ENCODE measurements at places on chromosomes 4 and X.

GRCh38 chr4:141860974-141861373 lies 224.6 kb downstream of the IL15 start:
- no peak for DNase-seq

DNA sequence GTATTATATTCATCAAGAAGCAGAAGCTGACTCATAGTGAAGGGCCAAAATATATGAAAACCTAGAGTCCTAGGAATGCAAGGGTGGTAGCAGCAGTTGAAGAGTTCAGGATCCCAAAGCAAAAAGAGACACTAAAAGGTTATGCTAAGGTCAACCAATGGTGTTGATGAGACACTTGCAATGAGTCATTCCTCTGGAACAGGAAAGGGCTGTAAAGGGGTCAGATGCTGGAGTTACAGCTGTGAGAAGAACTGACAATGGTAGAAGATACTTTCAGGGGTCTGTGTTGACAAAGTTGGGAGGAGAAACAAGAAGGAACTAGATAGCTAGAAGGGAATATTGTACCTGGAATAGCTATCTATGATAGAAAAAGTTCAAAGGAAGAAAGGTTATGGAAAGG lies 47.5 kb downstream of the ZGRF1 start:
- no peak for DNase-seq

DNA sequence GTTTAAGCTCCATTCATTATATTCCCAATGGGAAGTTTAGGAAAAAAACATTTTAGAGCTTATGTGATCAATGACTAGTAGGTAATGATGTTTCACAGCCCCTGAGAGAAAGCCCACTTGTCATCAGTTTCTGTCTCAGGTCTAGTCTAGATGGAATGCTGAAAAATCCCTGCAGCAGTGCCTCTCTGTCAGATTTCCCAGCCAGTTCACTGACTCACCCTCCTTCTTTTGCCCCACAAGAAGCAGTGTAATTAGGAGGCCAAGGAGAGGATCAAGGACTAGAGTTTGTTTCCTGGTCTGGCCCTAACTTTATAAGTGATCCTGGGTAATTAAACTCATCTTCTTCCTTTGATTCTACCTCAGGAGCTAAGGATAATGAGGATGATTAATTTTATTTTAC lies 118.7 kb upstream of the ANXA3 start:
- DNase-seq = no peak

DNA sequence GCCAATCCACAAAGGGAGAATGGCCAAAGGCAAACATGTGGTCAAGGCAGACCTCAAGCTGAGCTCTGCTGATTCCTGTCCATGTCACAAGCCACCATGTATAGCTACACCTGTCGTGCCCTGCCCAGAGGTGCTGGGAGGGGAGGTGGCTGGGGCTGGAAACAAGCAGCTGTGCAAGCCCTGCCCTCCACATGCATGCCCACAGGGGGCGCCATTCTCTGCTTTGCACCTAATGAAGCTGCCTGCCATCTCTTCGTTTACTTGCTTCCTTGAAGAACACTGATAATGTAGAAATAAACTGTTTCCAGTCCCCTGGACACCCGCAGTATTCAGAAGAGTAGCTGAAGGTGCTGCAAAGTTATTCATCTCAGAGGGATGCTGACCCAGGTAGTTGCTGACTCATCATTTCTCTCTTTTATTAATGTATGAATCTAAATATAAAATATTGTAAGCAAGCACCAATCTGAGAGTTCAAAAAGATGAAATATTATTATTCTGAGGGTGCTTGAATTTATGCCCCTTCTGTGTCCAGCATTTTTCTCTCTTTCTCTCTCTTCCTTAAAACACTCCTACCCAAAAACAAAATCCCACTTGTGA lies 278.6 kb downstream of the ADGRA3 start:
- peak; percentile 7 for DNase-seq

DNA sequence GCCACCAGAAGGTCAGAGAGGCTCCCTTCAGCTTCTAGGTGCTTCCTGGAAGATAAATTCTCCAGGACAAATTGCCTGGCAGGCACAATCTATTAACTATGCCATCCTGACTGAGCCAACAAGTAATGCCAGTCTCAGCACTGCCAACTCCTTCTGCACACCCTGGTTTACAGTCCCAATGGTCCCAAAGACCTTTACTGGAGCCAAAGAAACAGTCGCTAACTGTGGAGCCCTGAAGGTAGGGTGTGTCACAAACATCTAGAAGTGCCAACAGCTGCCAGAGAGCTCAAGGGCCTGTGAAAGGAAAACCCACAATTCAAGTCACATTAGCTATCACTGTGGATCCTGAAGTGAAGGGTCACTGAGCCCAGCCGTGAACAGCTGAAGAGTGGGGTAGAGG lies 34.9 kb upstream of the CITED1 start:
- no peak for DNase-seq

GRCh38 chr4:79882806-79883205 lies 190.2 kb downstream of the ANTXR2 start:
- DNase-seq = no peak

DNA sequence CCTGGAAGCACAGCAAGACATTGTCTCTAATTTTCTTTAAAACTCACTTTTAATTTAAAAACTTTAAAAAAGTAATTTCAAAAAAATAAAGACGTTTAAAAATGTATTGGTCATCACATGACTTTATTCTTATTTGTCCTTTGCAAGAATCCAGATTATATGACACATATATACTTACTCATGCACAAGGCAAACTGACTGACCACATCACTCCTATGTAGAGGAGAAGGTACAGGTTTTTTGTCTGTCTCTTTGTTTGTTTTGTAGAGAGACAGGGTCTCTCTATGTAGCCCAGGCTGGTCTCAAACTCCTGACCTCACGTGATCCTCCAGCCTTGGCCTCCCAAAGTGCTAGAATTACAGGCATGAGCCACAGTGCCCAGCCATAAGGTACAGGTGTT lies 28.6 kb downstream of the MAML3 start:
- DNase-seq = no peak

GRCh38 chrX:45751156-45751555 lies 550.5 kb upstream of the DIPK2B start:
- DNase-seq = no peak

- DNase-seq = no peak
Observed at GRCh38 chr4:88297725-88298454, 13.5 kb upstream of the PPM1K start.

DNA sequence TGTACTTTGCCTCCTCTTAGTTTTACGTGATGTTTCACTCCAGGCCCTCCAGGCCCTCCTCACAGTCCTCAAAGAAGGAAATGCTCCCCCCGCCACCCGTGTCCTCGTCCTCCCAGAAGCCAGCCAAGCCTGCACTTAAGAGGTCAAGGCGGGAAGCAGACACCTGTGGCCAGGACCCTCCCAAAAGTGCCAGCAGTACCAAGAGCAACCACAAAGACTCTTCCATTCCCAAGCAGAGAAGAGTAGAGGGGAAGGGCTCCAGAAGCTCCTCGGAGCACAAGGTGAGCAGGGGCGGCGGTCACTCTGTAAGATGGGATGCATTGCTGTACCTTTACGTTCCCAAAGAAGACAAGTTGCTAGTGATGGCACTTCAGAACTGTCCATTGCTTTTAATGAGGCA lies 94.4 kb downstream of the KLHL8 start:
- no peak for DNase-seq

DNA sequence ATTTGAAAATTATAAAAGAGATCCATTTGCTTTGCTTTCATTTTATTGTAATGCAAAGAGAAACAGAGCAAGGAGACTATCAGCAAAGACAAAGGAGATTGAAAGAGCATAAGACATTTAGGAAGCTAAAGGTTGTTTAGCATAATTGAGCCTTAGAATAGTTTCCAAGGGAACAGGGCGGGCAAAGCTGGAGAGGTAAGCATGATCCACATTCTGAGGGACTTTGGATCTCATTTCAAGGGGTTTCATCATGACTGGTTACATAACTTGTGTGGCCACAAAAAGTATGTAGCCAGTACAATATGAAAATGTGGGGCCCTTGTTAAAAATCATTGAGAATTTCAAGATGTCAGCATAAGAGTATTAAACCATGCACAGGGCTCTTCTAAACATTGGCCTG lies 406.5 kb downstream of the RPA4 start:
- DNase-seq = no peak

DNA sequence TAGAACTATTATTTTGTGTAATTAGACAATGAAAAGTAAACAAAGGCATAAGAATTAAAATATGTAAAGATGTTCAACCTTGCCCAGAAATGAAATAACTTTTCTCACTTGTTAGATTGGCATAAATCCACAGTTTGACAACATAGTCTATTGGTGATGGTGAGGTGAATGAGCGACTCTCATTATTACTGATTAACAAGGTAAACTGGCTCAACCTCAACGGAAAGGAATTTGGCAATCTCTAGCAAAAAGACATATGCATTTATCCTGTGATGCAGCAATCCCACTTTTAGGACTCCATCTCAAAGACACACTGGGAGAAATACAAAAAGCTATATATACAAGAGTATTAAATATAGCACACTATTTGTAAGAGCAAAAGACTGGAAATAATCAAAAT lies 22.3 kb downstream of the UBA6 start:
- no peak for DNase-seq

GRCh38 chr4:156931267-156931666 lies 40.3 kb downstream of the PDGFC start:
- no peak for DNase-seq

DNA sequence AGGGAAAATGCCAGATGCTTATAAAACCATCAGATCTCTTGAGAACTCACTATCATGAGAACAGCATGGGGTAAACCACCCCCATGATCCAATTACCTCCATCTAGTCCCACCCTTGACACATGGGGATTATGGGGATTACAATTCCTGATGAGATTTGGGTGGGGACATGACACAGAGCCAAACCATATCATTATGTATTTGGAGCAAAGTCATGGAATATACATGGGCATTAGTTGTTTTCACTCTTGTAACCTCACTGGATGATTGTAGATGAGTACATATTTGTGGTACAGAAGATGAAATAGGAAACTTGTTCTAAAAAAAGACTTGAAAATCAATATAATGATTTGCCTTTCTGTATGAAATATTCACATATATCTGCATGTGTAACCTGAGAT lies 674.5 kb upstream of the BOD1L1 start:
- DNase-seq = no peak

DNA sequence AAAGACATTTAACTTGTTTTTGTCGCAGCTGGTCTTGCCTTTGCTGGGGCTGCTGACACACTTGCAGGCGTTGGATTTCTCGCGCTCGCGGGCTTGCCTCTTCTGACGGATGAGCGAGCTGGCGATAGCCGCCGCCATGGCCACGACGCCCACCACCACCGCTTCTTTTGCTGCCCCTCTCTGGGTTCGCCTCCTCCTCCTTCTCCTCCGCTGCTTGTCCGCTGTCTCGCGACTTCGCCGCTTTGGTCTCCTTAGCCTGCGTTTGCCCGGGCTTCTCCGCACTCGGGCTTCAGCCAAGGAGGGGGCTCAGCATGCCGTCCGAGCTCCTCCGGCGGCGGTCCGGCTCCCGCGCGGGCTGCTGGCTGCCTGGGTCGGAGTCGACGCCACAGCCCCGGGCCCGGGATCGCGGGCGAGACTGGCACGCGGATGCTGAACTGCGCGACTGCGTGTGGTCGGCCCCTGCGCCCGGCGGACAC lies 613 bp downstream of the FGF13 start:
- no peak for DNase-seq

DNA sequence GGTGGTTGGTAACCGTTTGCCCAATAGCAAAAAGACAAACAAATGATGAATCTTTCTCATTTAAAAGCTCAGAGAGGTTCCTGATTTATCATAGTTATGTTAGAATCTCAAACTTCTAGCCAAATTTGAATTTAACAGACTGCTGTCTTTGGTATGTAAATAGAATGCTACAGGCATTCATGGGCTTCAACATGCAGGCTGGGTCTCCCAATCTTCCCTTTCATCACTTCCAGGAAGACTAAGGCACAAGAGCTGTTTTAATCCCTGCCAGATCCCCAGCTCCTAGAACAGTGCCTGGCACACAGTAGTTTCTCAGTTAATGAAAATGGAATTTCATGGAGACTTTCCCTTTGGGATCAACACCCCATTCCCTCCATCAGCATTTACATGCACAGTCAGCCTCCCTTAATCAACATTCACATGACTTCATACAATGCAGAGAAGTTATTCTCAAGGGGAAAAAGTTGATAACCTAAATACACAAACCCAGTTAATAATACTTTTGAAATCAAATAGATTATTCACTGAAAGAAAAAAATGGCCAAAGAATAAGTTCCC lies 107.6 kb upstream of the C1QTNF7 start:
- no peak for DNase-seq

- no peak for DNase-seq
Observed at GRCh38 chr4:77911842-77912450, 49.3 kb downstream of the MRPL1 start.

DNA sequence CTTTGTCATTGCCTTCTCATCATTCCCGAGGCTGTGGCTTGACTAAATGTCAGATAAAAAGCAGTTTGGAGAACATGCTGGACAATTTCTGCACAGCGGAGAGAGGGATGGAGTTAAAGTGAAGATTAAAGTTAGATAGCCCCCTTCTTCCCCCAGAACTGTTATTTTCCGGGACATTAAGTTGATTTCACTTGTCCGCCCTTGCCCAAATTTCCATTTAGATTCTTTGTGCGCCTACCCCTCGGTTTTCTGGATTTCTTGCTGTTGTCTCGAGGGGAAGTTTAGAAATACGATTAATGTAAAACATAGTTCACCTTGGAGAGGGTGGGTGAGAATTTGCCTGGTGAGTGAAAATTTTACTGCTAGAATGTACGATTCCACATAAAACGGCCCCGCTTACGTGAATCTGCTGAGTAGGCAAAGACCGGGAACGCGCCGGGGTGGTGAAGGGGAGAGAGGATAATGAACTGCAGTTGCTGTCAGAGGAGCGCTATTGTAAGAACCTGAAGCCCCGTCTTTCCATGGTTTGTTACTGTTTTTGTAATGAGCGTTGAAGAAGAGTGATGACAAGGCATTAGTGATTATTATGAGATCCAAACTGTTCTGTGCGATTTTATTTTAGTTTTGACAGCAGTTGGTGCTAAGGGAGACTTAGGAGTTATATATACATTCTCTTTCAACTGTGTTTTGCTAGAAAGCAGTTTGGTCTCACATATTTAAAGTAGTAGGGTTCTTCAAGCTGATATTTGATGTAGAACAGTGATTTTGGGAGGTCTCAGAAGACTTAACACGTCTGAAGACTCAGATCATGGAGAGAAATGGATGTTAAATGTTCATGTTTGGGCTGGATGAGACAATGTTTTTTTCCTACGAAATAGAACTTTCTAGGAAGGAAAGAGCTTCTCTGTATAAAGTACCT lies 73.0 kb downstream of the AFF1 start:
- no peak for DNase-seq

- no peak for DNase-seq
Observed at GRCh38 chr4:2924286-2924685, 38.9 kb downstream of the NOP14 start.

DNA sequence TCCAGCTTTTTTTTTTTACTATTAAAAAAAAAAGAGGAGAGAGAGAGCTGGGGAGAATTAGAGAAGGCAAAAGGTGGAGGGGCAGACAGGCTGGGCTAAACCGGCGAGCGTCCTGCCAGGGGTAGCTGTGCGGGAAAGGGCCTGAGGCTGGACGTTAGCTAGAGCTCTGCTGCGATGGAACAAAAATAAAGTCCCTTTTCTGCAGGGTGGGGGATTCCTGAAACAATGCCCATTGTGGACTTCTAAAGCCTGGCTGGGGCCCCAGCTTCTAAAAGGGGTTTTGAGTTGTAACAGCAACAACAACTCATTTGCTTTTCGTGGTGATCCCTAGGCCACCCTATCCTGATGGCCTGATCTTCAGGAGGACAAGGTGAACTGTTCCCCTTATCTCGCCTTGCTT lies 311.7 kb downstream of the FBXW7 start:
- no peak for DNase-seq

GRCh38 chrX:112587194-112587593 lies 92.5 kb downstream of the LHFPL1 start:
- DNase-seq = no peak

Measured in stimulated activated CD8-positive, alpha-beta memory T cell treated with anti-CD3 and anti-CD28 coated beads, Interleukin-7, amount 100 ng/mL, for 48 hours (primary cell).